NCI-H446 treated with DMSO at 0.1 percent for 48 hours (cell line): ENCODE measurements at places on chromosomes 5 and 9.

DNA sequence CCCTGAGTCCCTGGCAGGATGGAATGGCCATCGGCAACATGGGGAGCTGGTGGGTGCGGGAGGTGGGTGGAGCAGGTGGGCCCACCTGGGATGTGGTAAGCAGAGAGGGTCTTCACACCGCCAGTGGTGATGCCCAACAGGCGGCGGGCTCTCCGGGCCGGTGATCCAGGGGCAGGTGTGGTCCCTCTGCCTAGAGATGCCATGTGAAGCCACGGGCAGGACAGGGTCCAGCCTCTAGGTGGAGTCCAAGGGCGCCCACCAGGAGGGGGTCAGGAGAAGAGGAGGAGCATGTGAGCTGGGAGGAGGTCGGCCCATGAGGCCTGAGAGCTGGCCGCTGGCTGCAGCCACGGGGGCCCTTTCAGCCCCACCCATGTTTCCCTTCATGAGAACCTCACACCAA, 221.1 kb downstream of the FANCC start:
- no peak for DNase-seq

DNA sequence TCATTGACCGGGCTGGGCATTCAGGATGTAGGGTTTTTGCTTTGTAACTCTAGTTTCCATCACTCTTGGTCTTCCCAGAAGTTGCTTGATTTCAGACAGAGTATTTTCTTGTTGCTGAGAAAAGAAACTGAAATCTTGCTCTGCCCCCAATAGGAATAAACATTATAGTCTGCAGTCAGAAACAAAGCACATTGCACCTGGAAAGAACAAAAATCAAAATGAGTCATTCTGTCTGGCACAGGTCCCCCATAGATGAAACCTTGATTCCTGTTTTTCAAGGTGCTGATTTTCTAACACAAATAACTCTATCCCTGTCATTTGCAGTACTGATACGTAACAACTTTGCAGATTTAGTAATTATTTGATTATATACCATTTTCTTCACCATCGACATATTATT, 232.1 kb downstream of the FBXO4 start:
- DNase-seq: no peak

- no peak for DNase-seq
Measured at GRCh38 chr5:96861076-96861475, 15.2 kb upstream of the ERAP2 start.

DNA sequence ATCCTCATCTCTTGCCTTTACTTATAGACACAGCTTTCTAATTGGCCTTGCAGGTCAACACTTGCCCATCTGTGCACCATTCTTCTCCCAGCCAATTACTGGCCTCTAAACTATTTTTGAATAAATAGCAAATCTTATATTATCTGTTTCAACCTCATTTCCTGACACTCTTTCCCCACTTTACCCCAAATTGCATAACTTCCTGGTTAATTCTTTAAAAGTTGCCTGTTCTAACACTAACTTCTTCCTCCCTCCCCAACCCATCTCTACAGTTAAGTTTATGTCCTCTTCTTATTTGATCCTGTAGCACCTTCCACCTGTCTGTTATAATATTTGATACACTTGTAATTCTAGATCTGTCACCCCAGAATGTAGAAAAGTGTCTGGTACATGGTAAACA, 372.1 kb downstream of the PDE4D start:
- no peak for DNase-seq

GRCh38 chr5:148290271-148291195, 21.7 kb upstream of the SPINK7 start:
- peak; percentile 1 for DNase-seq

DNA sequence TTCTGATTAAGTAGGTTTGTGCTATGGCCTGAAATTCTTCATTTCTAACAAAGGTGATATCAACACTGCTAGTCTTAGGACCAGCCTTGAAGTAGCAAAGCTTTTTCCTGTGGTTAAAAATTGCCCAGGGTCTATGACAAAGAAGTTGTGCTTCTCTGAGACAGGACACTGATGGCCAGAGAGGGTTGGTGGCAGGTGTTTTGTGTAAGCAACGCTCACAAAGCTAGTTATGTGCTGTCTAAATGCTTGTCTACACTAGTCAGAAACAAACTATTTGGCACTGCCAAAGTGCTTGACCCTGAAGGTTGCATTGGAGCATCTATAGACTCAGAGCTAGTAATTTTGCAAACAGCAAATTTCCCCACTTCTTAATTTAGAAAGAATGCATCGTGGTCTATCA, 44.1 kb upstream of the SELENOP start:
- no peak for DNase-seq

DNA sequence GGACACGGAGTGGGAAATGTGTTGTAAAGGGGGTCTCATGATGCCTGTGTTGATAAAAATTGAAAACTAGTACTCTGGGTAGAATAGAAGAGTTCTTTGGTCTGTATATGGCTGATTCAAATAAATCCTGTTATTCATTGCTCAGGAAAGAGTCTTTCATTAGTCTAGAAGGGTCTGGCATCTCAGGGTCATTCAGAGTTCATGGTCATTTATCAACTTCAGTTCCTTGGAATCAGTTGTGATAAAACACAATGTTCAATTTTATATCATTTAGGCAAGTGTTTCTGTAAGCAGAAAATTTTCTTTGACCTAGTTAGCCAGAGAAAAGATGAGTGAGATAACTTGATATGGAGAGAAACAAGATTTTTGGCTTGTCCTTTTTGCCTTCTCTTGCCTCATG, 36.3 kb downstream of the SPATA31D1 start:
- DNase-seq: no peak

DNA sequence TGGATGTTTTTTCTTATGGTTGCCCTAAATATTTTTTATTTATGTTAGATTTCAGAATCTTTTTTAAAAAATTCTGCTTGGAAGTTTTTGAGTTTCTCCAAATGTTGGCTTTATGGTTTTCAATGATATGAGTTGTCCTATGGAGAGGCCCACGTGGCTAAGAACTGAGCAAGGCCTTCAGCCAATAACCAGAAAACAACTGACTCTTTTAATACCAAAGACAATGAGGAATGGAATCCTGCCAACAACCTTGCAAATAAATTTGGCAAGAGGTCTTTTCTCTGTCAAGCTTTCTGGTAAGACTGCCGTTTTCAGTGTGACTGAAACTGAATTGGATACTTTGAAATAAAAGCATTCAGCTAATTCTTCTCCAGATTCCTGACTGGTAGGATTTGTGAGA, 1740.1 kb upstream of the WWC1 start:
- no peak for DNase-seq

DNA sequence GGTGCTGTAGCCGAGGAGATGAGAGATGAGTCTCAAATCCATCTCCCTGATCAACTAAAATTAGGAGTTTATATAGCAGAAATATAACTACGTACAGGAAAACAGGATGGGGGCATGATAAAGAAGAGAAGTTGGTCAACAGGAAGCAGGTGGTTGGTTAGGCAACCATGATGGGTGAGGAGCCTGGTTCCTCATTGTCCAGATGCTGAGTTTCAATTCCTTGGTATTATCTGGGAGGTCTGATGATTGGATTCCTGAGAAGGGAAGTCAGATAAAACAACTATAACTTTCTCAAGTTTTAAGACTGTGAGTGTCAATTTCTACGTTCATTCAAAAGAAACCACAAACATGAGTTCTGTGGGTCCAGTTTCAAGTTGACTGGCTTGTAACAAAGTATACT, 323.9 kb downstream of the MTRR start:
- DNase-seq: no peak

DNA sequence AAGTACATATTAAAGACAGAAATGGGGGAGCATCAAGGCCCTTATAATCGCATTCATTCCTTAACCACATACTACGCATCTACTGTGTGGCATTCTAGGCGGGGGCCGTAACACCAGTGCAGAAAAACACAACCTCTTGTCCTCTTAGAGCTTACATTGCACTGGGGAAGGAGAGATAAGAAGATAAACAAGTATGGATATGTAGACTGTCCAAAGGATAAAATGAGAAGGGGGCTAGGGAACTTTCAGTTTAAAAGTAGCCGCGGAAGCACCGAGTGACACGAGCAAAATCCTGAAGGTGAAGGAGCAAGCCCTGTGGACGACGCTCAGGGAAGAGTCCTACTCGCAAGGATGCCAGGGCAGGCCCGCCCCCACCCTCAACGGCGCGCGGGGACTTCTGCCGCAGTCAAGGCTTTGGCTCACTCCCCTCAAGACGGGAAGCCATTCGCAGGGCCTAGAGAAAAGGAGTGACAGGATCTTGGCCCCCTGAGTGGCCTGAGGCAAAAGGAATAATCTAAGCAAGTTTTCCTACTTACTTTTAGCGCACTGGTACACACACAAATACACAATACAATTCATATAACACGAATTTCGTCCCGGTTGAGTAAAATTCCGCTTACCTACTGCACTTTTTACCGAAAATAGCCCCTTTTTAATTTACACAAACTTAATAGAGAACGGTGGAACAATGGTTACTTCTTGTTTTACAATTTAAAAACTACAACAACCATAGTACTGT, 1.3 kb upstream of the NIPBL start:
- peak; percentile 54 for DNase-seq

- DNase-seq: no peak
Measured at GRCh38 chr9:136944212-136944518, 373 bp downstream of the FBXW5 start.

- peak; percentile 61 for DNase-seq
Measured at GRCh38 chr9:137057545-137057944, 3.7 kb upstream of the ENTPD2 start.

DNA sequence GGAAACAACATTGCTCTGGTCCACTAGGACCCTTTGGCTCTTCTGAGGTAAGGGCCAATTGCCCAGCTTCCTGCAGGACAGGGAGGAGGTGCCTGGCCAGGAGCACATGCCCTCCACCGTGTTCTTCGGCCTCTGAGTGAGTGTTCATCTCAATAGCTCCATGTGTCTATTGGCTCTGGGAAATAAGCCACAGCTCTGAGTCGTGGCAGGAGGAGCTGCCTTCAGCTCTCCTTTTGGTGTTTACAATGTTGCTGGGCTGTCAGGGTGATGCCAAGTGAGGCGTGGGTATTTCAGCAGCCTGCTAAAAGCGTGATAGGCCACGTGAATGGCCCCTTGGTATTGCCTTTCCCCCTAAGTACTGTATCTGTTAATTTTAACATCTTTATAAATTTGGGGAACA, 26.6 kb downstream of the GADD45G start:
- no peak for DNase-seq

DNA sequence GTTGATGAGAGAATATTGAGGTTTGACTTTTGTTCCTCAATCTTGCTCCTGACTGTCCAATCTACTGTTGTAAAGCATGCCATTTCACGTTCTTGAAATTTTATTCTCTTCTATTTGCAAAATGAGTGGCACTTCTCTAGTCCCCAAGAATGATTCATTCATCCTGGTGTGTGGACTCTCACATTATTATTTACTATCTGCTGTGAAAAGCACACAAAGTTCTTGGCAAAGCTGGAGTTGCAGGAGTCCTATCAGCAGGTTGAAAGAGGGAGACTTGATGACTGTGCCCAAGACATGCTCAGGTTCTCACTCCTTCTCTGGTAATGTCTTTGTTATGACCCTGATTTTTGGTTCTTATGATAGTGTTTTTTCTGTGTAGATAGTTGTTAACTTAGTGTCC, 382.6 kb downstream of the DMRTA1 start:
- DNase-seq: peak; percentile 34

DNA sequence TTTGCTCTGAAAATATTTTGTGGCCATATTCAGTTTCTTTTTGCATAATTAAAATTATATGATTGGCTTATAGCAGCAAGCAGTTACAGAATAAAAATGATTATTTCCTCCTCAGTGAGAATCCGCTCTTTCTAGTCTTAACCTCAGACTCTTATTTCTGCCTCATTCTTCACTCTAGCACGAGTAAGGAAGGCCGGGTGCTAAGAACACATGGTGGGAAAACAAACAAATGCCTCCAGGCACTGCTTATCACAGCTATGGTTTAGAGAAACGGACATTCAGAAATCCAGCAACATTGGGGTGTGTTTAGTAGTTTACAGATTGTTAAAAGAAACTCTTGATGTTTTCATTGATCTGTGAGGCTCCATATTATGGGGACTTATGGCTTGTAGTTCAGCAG, 168.7 kb downstream of the KDM4C start:
- no peak for DNase-seq

- no peak for DNase-seq
Measured at GRCh38 chr9:76045221-76045620, 154.7 kb downstream of the PCSK5 start.

- no peak for DNase-seq
Measured at GRCh38 chr5:138905541-138905940, 30.4 kb upstream of the LRRTM2 start.

DNA sequence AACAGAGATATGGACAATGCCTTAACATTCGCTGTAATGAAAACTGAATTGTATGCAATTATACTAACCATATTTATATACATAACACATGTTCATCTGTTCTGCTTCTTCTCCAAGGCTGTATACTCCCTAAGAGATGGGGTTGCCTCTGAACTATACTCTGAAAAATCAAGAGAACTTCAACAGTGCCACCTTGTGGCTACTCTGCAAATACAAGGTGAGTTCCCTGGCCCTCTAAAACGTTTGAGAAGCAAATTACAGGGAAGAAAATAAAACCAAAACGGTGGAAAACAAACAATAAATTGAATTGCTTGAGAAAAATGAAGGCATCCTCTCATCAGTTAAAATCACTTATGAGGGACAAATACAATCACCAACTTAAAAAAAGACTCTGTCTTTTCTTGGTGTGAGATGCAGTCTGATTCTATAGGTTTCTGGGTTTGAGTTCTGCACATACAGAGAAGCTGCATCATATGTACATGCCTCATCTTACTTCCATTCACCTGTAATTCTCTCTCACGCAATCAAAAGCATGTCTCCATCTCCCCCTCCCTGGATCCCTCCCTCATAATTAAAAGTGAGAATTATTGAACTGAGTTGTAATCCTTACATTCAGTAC, 98.6 kb downstream of the FBXW11 start:
- DNase-seq: peak; percentile 22

DNA sequence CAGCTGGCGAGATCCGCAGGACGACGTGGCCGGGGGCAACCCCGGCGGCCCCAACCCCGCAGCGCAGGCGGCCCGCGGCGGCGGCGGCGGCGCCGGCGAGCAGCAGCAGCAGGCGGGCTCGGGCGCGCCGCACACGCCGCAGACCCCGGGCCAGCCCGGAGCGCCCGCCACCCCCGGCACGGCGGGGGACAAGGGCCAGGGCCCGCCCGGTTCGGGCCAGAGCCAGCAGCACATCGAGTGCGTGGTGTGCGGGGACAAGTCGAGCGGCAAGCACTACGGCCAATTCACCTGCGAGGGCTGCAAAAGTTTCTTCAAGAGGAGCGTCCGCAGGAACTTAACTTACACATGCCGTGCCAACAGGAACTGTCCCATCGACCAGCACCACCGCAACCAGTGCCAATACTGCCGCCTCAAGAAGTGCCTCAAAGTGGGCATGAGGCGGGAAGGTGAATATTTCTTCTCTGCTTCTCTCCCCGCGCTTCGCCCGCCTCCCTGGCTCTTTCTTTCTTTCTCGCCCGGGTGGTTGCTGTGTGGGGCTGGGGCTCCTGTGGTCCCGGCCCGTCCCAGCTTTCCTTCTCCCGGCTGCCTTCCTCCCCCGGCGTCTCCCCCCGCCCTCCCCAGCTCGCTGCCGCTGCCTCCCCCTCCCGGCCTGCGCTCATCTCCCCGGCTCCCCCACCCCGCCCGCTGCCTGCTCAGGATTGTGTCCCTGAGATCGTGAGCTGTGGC, 2.2 kb downstream of the NR2F1 start:
- DNase-seq: peak; percentile 31

GRCh38 chr5:123665822-123666371, 153.9 kb downstream of the CSNK1G3 start:
- no peak for DNase-seq
